NCI-H1092 (cell line): ENCODE measurements at places on chromosomes 2 and 18.

GRCh38 chr2:60811491-60812375, 55.7 kb downstream of the PAPOLG start:
- DNase-seq, result no peak

DNA sequence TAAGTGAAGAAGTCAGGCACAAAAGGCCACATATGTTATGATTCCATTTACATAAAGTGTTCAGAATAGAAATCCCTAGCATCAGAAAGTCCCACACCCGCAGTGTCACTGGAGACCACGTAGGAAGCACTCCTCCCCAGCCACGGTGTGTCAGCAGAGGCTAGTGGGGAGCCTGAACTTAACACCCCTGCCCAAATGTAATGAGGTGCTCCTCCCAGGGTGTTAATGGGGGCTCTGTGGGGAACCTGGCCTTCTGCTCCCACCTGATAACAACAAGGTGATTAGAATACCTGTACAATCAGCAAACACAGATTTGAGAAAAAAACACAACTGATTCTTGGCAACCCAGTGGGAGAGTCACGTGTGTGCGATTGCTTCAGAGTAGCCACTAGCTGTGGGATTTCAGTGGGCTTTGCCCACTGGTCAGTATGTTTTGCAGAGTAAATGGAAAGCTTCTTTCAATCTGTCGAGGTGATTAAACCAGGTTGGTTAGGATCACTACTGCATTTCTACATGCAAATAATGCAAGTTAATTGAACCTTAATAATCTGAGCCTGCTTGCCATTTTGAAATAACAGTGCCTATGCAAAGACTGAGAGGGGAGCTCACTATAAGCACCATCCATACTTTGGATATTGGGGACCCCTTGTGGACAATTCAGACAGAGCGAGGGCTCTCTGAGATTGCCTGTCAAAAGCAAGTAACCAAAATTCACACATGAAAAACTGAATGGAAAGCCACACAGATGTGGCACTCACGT, 20.6 kb upstream of the ATRAID start:
- DNase-seq, result no peak

- DNase-seq, result no peak
Measured at GRCh38 chr2:12727065-12727464, 10.3 kb downstream of the TRIB2 start.

- no peak for DNase-seq
Measured at GRCh38 chr18:48889115-48889941, 61.4 kb downstream of the SMAD7 start.

GRCh38 chr2:126029316-126029715, 626.6 kb upstream of the GYPC start:
- no peak for DNase-seq

DNA sequence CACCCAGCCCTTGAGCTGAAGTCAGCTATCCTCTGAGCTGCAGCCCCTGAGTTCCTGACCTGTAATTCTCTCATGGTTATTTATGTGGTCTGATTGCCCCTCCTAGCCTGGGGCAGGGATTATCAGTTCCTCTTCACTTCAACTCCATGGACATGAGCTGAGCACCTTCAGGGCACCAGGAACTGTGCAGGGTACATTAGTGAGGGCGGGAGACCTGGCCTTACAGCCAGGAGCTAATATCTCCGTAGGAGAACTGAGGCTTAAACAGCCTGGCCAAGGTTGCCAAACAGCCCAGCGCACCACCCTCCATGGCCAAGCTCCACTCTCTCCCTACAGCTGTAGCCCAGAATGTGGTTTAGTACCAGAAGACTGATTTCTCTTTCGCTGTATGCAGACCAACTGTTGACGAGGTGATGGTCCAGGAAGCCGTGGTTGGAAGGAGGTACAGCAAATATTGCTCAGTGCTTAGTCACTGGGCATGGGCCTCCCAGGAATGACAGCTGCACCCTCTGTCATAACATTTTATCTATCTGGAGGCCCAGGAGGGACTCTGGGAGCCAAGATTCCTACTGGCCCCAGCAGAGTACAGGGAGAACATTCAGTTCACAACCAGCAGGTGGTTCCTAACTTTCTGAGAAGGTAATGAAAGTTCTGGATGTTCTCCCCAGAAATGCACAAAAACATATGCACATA, 228.7 kb upstream of the SIX2 start:
- no peak for DNase-seq

DNA sequence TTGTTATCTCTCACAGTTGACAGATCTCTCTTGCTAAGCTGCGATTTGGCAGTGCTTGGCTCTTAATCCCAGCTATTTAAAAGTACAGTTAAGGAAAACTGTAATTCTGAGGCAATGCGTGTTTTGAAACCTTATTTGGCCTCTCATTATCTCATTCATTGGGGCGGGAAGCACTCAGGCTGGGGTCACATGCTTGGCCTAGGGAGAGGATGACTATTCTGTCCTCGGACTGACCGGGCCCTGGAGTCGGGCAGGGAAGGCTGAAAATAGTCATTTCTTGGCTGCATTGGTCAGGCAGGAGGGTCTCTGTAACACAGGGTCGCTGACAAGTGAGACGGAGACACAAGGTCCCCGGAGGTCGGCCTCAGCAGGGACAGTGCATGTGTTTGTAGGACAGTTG, 20.2 kb upstream of the EMILIN2 start:
- no peak for DNase-seq

DNA sequence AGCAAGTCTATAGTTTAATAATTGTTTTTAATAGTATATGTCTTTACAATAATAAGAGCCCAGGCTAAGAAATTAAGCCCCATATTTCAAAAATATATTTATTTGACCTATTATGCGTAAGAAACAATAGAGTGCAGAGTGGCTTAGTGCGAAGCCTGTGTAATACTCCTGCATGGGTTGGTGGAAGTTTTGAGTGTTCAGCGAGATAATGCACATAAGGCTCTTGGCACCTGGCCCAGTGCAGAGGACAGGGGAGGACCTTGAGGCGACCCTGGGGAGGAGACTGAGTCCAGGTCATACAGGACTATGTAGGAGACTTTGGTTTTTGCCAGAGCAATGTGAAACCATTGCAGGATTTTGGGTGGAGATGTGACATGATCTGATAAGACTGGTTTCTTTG, 132.4 kb upstream of the ST6GAL2 start:
- DNase-seq, result no peak

DNA sequence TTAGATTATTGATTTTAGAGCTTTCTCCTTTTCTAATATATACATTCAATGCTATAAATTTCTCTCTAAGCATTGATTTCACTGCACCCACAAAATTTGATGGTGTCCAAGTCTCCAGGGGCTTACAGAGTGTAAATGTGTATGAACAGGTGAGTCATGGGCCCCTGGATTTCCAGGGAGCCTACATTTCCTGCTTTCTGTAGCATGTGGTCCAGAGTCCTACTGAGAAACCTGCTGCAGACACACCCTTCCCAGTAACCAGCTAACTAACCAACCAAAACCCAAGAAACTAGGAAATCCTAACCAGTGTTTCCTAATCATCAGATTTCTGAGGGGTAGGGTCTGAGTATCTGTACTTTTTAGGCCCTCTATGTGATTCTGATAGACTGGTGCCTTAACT, 39.5 kb upstream of the TANC1 start:
- no peak for DNase-seq

- DNase-seq, result no peak
Measured at GRCh38 chr2:114543236-114543766, 100.9 kb downstream of the DPP10 start.

GRCh38 chr18:63016270-63016669, 300.9 kb downstream of the PHLPP1 start:
- peak; percentile 42 for DNase-seq

- no peak for DNase-seq
Measured at GRCh38 chr2:176959614-176960013, 253.0 kb upstream of the HNRNPA3 start.

- DNase-seq, result no peak
Measured at GRCh38 chr18:45374878-45375630, 240.2 kb upstream of the SLC14A2 start.

GRCh38 chr2:121400201-121400600, 115.2 kb upstream of the TFCP2L1 start:
- no peak for DNase-seq

DNA sequence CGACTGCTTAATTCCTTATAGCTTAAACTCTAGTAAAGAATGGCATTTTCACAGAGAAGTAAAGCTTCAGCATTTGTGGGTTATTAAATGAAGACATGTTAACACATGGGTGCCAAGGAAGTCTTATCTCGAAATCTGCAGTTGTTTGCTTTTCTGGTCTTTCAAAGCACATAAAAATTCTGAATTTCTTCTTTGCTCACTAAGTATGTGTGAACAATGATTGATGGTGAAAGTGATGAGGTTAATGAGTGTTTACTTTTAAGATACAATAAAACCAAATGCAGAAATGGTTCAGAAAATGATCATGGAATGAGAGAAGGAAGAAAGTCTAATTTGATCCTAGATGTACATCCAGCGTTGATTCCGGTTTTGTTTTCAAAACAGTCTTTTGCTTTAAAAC, 234.6 kb upstream of the RAB12 start:
- no peak for DNase-seq

DNA sequence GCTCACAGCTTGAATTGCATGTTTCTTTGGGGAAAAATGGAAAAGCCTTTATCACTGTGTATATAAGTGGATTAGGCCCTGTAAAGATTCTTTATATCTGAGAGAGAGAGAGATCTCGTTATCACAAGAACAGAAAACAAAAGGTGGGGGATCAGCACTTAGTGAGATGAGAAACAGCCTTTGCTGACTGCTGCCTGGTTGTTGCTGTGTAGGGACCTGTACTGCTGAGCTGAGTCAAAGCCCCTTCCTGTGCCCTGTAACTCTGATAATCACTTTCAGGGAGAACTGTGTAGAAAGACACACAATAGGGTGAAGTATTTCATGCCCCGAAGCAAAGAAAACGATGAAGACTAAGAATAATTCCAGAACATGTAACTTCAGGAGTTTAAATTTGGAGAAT, 30.6 kb upstream of the FAM237A start:
- no peak for DNase-seq

- no peak for DNase-seq
Measured at GRCh38 chr18:78543201-78543725, 436.4 kb upstream of the SALL3 start.

GRCh38 chr2:156046900-156047299, 285.6 kb downstream of the NR4A2 start:
- no peak for DNase-seq

GRCh38 chr2:105315314-105315713, 14.2 kb downstream of the TGFBRAP1 start:
- no peak for DNase-seq

DNA sequence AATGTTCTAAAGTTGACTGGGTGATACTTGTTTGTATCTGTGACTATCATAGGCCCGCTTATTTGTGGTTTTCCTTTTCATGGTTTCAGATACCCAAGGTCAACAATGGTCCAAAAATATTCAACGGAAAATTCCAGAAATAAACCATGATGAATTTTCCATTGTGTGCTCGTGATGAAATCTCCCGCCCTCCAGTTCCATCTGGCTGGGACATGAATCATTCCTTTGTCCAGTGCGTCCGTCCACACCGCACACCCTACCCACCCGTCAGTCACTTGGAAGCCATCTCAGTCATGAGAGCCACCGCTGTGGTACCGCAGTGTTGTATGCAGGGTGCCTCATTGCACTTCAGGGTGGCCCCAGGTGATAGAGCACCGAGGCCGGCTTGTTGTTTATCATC, 268.2 kb upstream of the PXDN start:
- no peak for DNase-seq

- DNase-seq, result peak; percentile 51
Measured at GRCh38 chr2:64859312-64860212, 129.6 kb upstream of the SLC1A4 start.

DNA sequence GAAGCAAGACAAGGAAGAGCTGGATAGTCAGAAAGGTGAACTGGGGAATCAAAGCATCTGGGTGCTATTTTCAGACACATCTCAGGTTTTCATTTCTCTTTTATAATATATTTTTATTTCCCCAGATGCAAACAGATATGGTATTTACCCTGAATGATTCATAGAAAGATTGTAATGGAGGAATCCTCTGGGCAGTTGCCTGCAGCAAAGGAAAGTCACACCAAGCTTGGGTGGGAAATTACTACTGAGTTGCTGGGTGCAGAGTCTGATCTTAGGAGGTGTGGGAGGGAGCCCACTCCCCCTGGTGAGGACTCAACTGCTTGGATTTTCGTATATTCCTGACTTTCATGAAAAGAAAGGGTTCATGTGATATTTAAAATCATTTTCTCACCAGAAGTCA, 2.1 kb downstream of the EFR3B start:
- no peak for DNase-seq

- peak; percentile 17 for DNase-seq
Measured at GRCh38 chr2:132884705-132885104, 214.7 kb upstream of the LYPD1 start.

DNA sequence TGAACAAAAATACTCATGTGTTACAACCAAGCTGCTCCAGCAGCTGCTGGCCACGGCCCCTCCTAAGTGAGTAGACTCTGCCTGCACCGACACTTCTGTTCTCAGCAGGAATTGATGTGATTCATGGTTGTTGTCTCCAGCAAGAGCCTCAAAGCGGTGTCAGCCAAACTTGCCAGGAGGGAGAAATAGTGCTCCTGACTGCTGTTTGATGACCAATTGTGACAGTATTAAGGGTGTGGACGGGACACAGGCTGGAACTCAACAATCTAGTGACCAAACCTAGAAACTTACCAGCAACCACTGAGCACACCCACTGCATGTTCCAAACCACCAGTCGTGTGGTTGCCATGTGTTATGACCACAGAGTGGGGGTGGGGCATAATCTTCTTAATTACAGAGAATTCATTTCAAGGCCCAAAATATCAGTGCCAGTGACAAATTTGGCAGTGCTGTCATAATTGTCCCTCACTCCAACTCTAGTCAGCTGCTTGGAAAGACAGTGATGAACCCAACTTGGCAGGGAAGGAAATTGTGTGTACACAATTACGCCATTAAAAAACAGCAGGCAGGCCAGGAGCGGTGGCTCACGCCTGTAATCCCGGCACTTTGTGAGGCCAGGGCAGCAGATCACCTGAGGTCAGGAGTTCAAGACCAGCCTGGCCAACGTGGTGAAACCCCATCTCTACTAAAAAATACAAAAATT, 30.4 kb downstream of the FBLN7 start:
- no peak for DNase-seq

DNA sequence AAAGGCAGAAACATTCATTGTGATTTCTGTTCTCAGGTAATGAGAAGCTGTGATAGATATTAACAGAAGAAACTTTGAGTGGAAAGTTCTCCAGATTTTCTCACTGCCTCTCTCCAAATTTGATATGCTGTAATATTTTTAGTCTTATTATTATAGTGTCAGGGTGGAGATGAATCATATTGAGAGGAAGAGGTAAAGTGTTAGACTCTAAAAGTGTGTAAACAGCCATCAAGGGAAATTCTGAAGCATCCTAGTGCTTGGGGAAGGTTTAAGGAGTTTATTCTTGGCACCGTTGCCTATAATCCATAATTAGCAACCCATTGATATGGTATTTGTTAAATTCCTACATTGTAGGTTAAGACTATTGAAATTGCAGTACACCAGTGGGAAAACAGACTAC, 104.7 kb upstream of the NABP1 start:
- DNase-seq, result no peak
